ENCODE measurements at places on chromosomes 7 and 10.

GRCh38 chr7:155856656-155857055 lies 44.4 kb upstream of the SHH start:
- no peak for DNase-seq

GRCh38 chr7:70189776-70190175 lies 591.5 kb downstream of the AUTS2 start:
- DNase-seq: no peak

GRCh38 chr10:99714446-99714845 lies 17.5 kb downstream of the COX15 start:
- DNase-seq: no peak

DNA sequence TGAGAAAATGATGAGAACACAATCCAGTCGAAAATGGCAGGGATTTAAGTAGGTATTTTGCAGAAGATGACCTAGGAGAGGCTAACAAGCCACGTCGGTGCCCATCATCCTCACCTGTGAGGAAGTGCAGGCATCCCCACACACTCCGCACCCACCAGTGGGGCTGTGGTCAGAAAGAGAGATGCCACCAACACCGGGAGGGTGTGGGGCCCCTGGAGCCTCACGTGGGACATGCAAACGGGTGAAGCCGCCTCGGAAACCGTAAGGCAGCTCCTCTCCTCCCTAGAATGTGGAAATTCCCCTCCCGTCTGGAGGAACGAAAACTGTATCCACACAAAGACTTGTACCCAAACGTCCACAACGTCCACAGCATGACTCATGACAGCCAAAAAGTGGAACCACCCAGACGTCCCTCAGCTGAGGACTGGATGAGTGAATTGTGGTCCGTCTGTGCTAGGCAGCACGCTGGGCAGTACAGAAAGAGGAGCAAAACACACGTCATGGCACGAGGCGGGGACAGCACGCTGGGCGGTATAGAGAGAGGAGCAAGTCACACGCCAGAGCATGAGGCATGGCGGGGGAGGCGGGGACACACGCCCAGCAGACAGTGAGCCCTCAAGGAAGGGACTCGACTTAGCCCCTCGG lies 246.0 kb downstream of the ELFN1 start:
- no peak for DNase-seq

DNA sequence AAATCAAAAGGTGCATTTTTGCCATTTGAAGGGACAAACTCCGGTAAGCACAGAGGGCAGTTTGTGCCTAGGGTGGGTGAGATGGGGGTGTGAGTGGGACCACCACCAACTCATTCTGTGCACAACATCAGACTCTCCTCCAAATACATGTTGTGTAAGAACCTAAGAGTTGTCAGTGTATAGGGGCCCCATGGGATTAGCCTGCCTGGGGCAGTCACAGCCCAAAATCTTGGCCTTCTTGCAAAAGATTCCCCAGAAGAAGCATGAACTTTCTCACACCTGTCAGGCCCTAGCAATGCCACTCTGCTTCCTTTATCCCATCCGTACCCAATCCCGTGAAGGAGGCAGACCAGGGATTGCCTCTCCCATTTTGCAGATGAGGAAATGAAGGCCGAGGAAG lies 47.1 kb upstream of the NANOS1 start:
- no peak for DNase-seq

DNA sequence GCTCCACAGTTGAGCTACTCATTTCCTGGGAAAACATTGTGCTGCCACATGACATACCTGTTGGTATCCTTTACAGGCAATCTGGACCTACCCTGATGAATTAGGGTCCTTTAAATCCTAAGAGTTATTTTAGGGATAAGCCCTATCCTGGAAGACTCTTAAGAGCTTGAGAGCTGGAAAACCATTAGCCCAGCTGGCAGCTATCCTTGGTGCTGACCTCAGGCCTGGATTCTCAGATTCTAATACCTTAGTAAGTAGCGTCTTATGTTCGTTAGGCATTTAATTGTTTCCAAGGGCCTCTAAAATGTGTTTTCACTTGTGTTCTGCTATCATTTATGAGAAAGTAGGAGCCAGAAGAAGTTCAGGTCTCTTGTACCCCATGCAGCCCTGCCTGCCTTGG lies 93.0 kb upstream of the SORCS3 start:
- DNase-seq: no peak

GRCh38 chr10:84265418-84265817 lies 20.6 kb downstream of the RGR start:
- DNase-seq: no peak

GRCh38 chr7:131546583-131547141 lies 9.8 kb downstream of the PODXL start:
- DNase-seq: no peak

GRCh38 chr10:15363031-15363430 lies 8.1 kb downstream of the FAM171A1 start:
- DNase-seq: no peak

GRCh38 chr7:4325732-4326131 lies 356.4 kb upstream of the FOXK1 start:
- DNase-seq: no peak

- DNase-seq: no peak
Observed at GRCh38 chr7:43763183-43763582, 4.7 kb downstream of the BLVRA start.

DNA sequence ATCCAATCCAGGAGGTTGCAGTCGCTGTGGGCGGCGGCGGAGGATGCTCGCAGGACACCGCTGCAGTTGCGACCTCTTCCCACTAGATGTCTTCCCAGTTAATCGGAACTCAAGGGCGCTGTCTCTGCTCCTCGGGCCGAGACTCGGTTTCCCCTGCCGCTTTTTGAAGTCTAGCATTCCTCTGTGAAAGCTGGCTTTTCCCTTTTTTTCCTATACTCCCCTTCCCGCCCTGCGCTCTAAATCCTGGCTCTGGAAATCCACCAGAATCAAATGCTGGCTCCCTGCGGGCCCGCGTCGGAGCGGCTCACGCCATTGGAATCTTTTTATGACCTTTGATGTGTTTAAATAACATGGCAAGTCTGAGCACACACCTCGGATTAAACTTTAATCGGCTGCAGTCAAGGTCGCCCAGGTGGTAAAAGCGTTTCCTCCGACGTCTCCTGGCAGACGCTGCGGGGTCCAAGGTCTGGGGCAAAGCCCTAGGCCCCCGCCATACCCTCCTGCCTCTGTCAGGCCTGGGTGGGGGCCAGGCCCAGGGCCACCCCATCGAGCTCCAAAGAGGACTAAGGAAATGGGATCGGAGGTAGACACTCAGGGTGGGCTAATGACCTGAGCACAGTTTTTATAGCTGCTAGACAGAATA lies 10.7 kb upstream of the HOXA13 start:
- DNase-seq: no peak

DNA sequence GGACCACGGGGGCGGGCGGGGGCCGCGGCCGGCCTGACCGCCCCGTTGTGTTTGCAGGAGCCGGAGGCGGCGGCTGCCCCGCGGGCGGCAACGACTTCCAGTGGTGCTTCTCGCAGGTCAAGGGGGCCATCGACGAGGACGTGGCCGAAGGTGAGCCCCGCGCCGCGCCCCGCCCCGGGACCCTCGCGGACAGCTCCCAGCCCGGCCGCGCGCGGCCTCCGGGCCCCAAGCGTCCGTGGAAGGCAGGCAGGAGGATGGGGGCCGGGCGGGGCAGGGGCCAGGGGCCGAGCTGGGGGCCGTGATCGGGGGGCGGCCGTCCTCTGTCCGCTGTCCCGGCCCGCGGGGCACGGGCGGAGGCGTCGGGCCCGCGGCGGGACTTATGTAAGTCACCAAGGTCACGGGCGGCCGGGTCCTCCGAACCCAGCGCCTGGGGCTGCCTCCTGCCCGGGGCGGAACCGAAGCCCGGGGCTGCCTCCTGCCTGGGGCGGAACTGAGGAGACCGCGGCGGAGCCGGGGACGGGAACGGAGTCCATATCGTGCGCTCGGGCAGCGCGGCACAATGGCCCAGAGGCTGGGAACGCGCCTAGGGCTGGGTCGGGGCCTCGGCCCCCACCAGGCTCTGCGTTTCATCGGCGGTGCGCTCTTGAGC lies 497 bp downstream of the PPP2R2D start:
- peak; percentile 28 for DNase-seq

GRCh38 chr7:131106681-131107336 lies 220.9 kb upstream of the MKLN1 start:
- DNase-seq: peak; percentile 33

DNA sequence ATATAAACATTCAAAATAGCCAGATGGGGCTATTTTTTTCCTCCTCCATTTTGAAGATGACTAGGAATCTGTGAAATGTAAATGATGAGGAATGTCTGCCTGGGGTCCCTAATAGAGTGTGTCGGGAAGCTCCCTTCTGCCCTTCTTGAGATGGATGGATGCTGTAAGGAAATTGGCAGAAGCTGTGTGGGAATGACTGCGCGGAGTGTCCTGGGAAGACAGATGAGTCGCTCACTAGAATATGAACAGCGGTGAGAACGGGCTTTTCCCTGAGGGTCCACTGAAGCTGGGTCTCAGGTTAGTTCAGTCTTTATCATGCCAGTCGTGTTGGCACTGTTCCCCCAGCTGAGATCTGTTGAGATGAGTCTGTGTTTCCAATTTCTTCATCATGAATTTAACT lies 75.1 kb upstream of the PLPP4 start:
- no peak for DNase-seq

DNA sequence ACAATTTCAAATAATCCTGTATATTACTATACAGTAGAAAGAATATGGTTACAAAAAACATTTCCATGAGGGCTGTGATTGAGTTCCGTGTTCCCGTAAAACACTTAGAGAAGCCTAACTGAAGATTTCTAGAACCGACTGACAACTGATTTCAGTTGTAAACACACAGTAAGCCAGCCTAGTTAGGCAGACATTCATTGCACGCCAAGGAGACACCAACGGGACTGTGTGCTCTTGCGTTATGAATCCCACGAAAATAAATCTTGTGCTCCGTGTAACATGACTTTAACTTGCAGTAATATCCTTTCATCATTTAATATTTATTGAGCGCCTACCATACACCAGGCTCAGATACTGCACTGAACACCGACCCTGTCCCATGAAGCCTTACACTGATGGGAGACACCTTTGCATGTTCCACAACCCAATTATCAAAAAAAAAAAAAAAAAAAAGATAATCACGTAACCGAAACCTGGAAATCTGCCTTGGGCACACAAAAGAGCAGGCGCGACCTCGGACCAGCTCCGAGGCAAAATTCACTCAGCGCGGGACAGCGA lies 420 bp upstream of the KLHL7 start:
- no peak for DNase-seq

DNA sequence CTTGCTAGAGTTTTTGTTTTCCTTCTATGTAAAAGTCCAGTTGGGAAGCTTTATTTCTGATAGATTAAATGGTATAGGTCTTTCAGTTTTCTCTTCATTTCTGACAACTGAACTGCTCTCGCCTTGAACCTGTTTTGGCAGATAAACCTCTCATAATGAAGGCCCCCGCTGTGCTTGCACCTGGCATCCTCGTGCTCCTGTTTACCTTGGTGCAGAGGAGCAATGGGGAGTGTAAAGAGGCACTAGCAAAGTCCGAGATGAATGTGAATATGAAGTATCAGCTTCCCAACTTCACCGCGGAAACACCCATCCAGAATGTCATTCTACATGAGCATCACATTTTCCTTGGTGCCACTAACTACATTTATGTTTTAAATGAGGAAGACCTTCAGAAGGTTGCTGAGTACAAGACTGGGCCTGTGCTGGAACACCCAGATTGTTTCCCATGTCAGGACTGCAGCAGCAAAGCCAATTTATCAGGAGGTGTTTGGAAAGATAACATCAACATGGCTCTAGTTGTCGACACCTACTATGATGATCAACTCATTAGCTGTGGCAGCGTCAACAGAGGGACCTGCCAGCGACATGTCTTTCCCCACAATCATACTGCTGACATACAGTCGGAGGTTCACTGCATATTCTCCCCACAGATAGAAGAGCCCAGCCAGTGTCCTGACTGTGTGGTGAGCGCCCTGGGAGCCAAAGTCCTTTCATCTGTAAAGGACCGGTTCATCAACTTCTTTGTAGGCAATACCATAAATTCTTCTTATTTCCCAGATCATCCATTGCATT lies 27.1 kb downstream of the MET start:
- no peak for DNase-seq

- no peak for DNase-seq
Observed at GRCh38 chr10:31693491-31693890, 235.1 kb downstream of the ARHGAP12 start.

DNA sequence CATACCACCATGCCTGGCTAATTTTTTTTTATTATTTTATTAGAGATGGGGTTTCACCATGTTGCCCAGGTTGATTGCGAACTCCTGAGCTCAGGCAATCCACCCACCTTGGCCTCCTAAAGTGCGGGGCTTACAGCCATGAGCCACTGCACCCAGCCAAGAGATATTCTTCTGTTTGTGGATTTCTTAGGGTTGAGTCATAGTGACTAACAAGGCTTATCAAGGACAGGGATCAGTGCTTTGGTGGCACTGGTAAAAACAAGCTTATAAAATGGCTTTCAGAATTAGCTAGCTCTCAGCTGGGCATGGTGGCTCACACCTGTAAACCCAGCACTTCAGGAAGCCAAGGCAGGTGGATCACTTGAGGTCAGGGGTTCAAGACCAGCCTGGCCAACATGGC lies 122.4 kb downstream of the ZNF248 start:
- no peak for DNase-seq

- DNase-seq: no peak
Observed at GRCh38 chr10:14180911-14181566, 149.7 kb downstream of the FRMD4A start.

DNA sequence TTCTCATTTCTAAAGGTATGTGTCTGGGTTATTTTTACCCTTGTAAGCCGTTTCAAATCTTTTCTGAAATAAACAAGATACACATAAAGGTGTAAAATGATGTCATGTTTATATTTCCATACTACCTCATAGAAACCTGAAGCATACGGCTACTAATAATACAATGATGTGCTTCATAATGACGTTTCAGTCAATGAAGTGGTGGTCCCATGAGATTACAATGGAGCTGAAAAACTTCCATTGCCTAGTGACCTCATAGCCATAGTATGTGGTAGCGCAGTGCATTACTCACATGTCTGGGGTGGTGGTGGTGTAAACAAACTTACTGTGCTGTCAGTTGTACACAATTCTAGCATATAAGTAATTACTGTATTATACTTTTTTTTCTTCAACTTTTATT lies 24.9 kb downstream of the EPDR1 start:
- DNase-seq: no peak

- DNase-seq: no peak
Observed at GRCh38 chr7:101612885-101613515, 16.1 kb downstream of the MYL10 start.

DNA sequence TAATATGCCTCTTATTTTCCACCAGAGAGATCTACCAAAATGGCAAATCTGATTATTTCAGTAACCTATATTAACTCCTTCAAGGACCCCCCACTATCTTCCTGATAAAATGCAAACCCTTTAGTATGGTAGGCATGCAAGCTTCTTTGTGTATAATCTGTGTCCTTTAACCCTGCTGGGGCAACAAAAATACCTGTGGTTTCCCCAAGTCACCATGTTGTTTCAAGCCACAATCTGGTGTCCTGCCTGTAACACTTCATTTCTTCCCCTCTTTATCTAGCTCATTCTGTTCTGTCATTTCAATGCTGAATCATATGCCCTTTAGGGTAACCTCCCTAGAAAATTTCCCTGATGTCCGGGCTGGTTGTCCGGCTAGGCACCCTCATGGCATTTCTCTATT lies 5.3 kb downstream of the CALCR start:
- no peak for DNase-seq
